ENCODE measurements at places on chromosomes 12 and 14.

- DNase-seq, result no peak
These were observed 8.9 kb upstream of the SAV1 start for GRCh38 chr14:50676814-50677516.

DNA sequence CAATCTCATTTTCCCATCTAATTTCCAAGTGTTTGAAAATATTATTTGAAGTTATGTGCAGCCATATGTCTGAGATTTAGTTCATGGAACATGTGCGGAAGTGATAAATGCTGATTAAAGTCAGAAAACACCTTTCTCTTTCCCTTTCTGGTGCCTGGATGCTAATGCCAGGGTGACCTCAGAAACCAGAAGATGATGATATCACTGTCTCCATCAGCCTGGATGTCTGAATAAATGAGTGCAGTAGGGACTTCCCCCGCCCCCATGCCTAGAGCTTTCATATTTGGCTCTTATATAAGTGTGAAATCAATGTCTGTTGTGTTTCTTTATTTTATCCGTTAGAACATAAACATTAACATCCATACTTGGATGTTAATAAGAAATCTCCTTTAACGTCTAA, 261.9 kb upstream of the LRIG3 start:
- DNase-seq, result no peak

DNA sequence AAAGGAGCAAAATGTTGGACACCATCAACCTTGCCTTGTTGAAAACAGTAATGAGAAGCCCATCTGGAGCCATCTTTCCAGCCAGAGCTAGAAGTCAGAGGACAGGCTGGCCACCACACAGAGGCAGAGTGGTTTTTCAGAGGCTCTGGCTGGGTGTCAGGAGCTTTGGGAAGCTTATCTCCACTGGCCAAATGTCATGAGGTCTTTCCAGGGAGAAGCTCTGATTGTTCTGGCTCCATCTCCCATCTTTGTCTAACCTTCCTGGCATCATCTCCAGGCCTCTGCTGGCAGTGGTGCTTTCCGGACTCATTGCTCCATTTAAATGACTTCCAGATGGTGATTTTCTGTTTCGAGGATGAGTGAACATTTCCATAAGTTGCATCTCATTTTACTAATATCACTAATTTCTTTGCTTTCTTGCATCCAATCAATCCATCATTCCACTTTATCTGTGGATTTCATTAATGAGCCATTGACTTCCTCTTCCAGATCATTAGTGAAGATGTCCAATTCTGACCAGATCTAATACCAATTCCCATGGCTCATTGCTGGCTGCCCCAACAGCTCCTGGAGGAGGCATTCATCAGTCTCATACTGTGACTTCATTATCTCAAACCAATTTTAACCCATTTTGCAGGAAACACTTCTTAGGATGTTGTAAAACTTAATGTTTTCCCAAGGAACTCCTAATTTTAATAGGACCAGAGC, 35.3 kb upstream of the TMTC1 start:
- no peak for DNase-seq

DNA sequence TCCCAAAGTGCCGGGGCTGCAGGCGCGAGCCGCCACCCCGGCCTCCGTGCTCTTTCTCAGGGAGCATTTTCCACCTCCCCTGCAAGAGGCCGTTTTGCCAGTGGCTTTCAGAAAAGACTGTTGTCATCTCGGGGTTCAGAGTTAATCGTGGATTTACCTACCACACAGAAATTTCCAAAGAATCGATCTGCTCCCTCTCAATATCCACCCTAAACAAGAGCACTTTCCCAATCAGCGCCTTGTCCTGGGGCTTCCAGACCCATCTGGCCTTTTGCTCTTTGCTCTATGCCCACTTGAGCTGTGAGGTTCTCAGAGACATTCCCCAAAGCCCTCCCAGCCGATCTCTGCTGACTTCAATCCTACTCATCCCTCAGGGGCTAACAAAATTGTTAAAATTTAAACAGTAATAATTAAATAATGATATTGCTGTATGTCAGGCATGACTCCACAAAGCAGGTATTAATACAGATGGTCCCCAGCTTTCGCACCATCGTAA, 86.6 kb downstream of the NINJ2 start:
- DNase-seq, result no peak

- no peak for DNase-seq
These were observed 34.5 kb downstream of the IPO8 start for GRCh38 chr12:30661210-30661609.

DNA sequence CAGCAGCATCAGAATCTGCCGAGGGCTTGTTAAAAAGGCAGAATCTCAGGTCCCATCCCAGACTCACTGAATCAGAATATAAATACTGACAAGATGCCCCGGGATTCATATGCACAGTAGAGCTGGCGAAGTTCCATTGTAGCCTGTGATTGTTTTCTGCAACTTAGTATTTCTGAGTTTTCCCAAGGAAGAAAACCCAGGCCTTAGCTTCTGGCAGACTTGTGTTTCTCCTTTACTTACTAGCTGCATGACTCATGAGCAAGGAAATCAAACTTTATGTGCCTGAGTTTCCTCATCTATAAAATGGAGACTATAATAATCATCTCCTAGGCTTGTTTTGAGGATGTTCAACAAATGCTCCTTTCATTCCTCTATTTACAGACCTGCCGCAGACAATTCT, 278.5 kb upstream of the PLEKHG7 start:
- no peak for DNase-seq

GRCh38 chr12:104975587-104976343, 10.4 kb upstream of the NOPCHAP1 start:
- DNase-seq, result no peak

GRCh38 chr14:30569216-30569902, 10.4 kb downstream of the G2E3 start:
- no peak for DNase-seq

- DNase-seq, result no peak
These were observed 33.5 kb upstream of the ATP2A2 start for GRCh38 chr12:110247340-110248095.

DNA sequence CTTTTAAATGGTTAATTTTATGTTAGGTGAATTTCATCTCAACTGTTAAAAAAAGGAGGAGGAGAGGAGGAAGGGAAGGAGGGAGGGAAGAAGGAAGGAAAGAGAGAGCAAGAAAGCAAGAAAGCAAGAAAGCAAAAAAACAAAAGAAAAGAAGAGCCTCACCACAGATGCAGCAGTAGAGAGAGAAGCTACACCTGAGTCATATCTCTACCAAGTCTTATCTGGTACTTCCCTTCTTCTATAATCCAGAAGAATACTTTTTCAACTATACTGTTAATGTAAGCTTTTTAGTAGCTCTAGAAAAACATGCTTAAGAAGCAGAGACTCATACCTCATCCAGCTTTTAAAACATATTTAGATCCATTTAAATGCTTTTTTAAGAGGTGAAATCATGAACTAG, 5.6 kb upstream of the IL26 start:
- no peak for DNase-seq

- no peak for DNase-seq
These were observed 44.4 kb upstream of the GSG1 start for GRCh38 chr12:13147688-13148484.

DNA sequence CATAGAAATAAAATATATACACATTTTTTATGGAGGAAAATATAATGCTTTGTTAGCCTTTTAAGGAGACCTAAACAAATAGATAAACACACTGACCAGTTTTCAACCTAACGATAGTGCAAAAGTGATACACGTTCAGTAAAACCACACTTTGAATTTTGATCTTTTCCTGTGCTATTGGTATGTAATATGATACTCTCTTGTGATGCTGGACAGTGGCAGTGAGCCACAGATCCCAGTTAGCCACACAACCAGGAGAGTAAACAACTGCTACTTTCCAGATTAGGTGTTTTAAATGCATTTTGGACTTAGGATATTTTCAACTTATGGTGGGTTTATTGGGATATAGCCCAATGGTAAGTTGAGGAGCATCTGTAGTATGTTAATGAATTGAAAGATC, 243.1 kb downstream of the ERC1 start:
- no peak for DNase-seq

GRCh38 chr12:11804130-11804529, 154.7 kb downstream of the ETV6 start:
- no peak for DNase-seq

DNA sequence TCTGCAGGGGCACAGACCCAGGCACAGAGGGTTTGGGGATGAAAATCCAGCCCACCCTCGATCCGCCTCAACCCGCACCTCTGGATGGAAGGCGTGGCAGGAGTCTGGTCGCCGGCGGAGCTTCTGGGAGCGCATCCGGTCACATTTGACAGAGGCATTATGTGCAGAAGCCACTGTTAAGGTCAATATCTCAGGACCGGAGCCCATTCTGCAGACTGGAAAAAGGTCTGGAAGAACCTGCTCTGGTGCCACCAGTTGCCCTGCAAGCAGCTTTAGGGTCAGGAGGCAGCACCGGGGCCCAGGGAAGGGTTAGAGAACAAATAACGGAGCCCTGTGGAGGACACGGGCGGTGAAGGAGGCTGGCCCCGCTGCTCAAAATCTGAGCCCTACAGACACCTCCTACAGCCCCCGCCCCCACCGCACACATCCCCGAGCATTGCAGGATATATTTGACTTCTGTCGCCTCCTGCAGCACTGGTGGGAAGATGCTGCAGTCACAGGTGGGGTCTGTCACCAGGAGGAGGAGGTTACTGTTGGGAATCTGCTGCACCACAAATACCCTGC, 25.1 kb upstream of the LRTM2 start:
- no peak for DNase-seq

GRCh38 chr12:105705765-105706164, 375.3 kb downstream of the C12orf75 start:
- no peak for DNase-seq

DNA sequence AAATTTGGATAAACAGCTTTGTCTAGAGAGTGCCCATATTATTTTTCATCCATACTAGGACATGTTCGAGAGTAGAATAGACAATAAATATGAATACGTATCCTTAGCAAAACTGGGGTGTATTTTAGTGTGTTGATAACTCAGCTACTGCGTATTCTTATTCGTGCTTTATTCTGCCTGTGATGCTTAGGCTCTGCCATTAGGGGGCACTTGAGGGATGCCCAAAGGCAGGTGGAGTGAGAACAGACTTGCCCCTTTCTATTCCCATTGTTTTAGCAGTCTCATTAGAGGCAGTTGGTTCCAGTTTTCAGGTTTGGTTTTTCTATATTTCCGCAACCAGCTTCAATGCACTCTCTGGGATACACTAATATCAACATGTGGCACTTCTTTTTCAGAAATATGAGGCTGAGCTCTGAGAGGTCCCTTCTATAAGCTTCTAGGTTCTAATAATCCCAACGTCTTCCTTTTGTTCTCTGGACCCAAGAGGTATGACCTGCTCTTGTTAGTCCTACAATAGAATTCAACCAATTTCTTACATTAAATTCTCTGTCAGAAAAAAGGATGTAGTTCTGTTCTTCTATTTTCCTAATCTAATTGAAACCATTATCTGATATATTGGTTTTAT, 985.7 kb upstream of the FBXO33 start:
- no peak for DNase-seq

DNA sequence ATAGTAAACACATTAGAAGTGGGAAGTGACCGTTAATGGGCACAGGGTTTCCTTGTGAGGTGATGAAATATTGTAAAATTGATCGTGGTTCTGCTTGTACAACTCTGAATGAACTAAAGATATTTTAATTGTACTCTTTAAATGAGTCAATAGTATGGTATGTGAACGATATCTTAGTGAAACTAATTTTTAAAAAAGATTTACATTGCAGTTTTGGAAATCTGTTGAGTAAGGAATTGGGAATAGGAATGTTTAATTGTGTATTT, 1.7 kb downstream of the ZNF410 start:
- no peak for DNase-seq

Data from stimulated activated CD8-positive, alpha-beta memory T cell treated with anti-CD3 and anti-CD28 coated beads, Interleukin-7, amount 100 ng/mL, for 1 hour (primary cell).